H4 (cell line): ENCODE measurements at places on chromosomes 7 and 10. TPM values are rescaled to one million over a fixed set of nuclear protein-coding genes. Genes with fewer than 3 reads are reported as not detected.

- DNase-seq = no peak
Observed at GRCh38 chr10:130928306-130928705, 383.2 kb downstream of the TCERG1L start.

DNA sequence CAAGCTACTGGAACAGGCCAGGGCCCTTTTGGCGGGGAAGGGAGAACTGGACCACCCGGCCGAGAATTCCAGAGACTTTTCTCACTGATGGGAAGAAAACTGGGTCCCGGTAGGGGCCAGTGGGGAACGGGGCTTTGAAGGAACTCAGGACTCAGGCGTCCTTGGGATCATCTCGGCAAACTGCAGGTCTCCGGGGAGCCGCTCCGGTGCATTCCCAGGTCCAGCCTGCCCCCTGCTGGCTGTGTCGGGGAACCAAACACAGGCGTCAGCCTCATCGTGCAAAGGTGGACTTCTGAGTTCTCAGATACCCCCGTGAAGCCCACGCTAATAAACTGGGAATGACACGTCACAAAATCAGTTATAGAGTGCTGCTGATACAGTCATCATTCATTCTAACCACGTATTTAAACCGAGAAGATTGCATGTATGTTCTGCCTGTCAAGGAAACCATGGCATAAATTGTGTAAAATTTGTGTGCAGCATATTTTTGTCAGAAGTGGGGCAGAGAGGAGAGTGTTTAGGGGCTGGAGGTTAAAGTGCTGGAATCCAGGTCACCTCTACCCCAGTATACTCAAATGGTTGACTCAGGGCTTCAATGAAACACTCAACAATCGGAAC is 76.1 kb upstream of the CPXM2 start:
- peak; percentile 34 for DNase-seq

DNA sequence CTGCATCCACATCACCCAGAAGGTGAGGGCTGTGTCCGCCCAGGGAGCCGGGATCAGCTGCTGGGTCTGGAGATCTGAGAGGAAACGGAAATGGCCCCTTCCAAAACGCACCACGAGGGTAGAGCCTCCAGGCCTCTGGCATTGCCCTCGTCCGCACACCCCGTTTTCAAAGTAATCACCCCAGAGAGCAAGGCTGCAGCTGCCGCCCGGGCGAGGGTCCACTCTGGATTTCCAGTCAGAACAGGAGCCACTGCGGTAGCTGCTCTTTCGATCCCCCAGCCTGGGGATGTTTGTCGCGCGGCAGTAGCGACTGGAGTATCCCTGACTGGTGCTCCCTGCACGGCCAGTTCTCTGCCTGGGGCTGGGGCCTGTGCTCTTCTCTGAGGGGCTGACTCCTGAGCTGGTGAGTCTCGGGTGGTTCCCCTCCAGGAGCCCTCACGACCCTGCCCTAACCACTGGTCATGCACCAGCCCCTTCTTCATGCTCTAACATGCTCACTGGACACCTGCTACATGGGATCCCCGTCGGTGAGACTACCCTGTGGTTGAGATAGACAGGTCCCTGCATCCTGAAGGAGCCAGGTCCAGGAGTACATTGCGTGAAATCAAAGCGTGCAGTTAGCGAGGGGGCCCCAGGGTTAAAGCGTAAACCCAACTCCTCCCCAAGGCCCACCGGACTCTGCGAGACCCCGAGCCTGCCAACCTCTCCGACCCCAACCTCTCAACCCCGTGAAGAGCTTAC is 99.2 kb downstream of the FOXL3 start:
- DNase-seq = no peak

DNA sequence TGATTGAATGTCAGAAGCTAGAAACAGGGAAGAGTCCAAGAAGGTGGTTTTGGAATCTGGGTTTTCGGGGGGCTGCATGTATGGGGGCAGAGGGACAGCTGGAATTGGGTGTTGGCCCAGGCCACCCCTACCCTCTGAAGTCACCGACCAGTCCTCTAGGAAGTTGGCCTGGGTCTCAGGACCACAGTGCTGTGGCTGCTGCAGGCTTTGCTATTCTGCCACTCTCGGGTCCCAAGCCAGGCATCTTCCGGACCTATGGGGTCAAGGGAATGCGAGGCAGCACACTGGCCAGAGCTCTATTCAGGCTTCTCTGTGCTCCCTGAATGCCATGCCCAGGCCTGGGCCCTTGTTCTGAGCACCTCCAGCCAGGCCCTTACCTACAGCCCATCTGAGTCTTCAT is 13.2 kb downstream of the FGF8 start:
- DNase-seq = no peak

DNA sequence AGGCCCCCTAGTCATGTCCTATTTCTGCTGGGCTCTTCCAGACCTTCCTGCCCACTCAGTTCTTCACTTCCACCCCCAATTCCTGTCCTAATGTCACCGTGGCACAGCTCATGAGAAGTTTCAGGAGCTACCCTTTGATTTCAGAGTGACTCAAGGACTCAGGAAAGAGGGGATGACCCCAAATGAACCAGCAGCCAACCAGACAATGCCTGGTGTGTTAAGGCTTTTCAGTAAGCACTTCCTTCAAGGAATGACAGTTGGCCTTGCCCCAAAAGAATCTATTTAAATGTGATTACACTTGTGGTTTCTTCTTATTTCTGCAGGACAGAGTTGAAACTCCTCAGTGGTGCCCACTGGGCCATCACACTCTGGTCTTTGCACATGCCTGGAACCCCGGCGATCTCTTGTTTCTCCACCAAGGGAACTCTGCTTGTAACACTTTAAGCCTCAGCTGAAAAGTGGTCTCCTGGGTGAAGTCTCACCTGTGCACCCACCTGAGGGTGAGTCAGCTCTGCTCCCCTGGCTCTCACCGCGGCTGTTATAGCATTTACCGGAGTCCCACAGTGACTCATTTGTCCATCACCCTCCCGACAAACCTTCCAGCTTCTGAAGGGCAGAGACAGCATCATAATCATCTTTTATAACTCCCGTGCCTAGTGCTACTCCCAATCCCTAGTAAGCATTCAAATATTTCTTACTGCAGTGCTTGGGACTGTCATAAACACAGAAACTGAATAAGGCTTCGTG is 123.0 kb upstream of the SVIL start:
- peak; percentile 35 for DNase-seq

DNA sequence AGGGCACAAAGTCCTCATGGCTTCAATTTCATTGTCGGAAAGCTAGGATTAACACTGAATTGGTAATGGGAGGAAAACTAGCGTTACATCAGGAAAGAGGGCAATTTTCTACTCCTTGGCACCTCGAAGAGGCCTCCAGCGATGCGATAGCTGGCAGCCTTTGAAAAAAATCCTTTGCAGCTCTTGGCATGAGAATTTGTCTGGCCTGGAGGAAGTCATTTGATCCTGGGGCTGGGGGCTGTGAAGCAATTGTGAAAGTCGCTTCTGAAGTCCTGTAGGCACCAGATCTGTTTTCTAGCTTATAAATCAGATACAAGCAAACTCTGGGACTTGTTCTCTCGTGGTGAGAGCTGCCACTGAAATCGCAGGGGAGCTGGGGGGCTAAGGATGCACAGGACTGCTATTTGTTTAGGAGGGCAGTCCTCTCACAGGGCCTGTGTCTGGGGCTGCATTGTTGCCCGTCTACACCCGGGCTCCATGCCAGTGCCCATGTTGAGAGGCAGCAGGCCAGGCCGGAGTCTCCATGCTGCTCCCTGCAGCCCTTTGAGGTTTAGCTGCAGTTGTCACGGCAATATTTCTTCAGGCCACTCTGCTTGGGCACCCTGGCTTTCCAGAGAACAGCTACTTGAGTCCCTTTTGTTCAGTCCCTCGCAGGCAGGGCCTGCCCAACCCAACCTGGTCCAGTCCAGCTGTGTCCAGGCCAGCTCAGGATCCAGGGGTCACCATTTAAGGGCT is 206.8 kb upstream of the LYZL1 start:
- DNase-seq = no peak

DNA sequence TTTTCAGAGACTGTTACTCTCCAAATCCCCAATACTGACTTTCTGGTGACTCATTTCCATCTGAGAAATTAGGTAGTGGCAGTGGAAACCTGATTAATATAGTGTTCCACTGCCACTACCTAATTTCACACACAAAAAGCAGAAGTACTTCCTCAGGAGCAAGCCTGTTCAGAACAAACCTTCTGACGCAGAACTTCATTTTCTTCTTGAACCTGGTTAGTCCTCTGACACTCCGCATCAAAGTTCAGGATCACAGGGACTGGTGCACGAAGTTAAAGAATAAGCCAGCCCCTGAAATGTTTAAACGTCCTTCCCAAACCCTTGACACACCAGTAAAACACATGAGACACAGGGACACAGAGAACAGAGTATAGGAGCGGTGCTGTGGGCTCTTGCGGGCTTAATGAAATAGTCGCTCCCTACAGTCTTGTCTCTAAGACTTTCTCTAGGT is 4.4 kb downstream of the WDR91 start:
- no peak for DNase-seq

- DNase-seq = no peak
Observed at GRCh38 chr10:92122941-92123450, 167.9 kb downstream of the CPEB3 start.

DNA sequence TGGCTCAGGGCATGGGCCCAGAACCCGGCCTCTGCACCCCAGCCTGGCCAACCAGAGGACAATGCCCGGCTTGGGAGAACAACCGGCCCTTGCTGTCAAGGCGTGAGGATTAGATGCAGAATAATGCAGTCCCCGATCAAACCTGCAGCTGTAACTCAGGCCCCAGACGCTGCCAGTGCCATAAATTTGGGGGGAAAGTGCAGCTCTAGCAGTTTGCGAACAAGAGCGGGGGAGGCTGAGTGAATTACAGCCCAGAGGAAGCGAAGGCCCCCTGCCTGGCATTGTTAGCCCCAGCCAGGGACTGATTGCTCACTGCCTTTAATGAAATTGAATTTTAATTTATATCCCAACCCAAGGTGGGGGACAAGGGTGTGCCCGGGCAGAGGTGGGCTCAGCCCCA is 38.0 kb upstream of the GNA12 start:
- DNase-seq = no peak

- DNase-seq = no peak
Observed at GRCh38 chr10:34018784-34019183, 684.3 kb upstream of the NRP1 start.

GRCh38 chr7:87473986-87474385 is 1.5 kb downstream of the ABCB4 start:
- DNase-seq = no peak

GRCh38 chr10:7601023-7601656 is 65.6 kb downstream of the ITIH5 start:
- DNase-seq = no peak

GRCh38 chr7:134940729-134941128 is 45.6 kb upstream of the AGBL3 start:
- DNase-seq = no peak

- DNase-seq = peak; percentile 75
Observed at GRCh38 chr7:106770191-106770590, 94.9 kb upstream of the PIK3CG start.

DNA sequence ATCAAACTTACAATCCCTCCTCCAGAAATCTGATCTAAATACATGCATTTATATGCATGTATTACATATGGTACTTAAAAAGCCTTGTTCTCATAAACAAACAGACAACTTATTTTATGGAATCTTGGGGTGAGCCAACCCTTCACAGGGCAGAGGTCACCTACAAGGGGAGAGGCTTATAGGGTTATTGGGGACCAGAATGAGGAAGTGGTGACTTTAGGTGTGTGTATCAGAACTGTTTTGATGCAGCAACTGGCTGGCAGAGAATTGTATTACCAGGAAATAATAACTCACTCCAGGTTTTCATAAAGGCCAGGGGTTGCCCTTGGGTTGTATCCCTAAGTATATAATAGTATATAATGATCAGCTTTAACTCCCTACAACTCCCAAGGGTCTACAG is 91.1 kb downstream of the SVIL start:
- no peak for DNase-seq

DNA sequence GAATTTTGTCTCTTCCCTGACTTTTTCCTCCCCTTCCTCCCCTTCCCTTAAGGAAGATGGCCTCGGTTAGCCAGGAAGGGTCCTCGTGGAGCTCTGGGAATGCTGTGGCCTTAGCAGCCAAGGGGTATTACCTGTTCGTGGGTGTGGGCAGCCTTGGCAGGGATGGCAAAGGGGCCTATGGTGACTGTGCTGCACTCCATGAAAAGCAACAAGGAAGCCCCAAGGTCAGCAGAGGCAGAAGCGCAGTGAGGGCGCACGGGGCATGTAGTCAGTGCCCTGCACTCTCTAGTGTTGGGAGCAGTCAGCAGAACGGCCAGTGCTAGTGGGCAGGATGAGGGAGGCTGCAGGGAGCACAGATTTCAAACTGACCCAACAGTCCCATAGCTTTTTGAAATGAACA is 191.8 kb downstream of the ADARB2 start:
- no peak for DNase-seq

DNA sequence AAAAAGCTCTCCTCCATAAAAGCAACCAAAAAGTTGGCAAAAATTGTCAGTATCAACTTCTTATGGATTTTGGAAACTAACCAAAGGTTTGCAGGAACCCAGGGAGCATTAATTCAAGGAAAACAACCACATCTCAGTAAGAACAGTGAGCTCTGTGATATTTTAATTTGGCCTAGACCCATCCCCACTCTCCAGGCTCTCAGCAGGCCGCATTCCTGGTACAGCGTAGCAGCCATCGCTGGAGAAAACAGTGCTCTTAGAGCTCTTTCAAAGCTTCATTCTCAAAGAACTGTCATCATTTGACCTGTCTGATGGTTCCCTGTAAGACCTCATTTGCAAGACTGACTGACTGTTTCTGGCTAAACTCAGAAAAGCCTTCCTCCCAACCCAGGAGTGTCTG is 81.9 kb downstream of the NUDCD3 start:
- DNase-seq = no peak

- DNase-seq = no peak
Observed at GRCh38 chr10:32379950-32380551, 33.1 kb upstream of the EPC1 start.

DNA sequence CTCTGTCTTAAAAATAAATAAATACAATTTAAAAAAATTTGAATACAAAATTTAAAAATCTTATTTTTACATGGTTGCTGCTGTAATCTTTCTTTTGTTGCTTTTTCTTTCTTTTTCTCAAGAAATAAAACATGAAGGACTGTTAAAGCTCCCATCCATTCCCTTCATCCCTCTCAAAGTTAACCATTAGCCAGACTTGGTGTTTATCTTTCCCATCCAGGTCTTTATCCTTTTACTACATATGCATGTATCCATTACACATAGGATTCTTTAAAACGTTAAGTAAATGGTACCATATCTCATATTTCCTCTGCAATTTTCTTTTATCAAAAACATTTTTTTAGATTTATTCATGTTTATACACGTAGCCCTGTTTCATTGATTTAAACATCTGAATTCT is 70.1 kb downstream of the CREB3L2 start:
- no peak for DNase-seq

DNA sequence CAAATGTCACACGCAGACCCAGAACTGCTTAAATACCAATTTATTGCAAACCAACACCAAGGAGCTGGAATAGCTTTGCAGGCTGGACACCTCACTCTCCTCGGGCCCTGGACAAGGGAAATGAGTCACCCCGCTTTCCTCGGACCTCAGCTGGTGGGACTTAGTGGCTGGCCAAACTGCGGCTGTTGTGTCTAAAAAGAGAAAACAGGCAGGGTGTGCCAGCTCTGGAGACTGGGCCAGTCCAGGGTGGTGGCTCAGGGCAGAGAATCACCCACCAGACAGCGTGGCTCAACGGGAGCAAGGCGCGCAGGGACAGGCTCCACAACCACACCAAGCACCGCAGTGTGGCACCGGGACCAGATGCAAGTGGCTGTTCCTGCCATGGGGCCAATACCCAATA is 58.2 kb upstream of the CAMK2B start:
- DNase-seq = no peak

GRCh38 chr7:135685306-135686084 is 23.2 kb downstream of the STMP1 start:
- no peak for DNase-seq

MKI67 gene
- total RNA-seq = 19.2 and 33.3 TPM in 2 replicates

NPC1L1 gene
- total RNA-seq = 0.10 TPM in 1 of 2 replicates, not detected in the other

PHKG1 gene
- 0.17 TPM in 1 of 2 replicates, not detected in the other for total RNA-seq

LEP gene
- not detected in 2 replicates for total RNA-seq
